ENCODE measurements at places on chromosomes 6 and 20.

GRCh38 chr20:47455133-47456040, 46.3 kb upstream of the NCOA3 start:
- no peak for DNase-seq

DNA sequence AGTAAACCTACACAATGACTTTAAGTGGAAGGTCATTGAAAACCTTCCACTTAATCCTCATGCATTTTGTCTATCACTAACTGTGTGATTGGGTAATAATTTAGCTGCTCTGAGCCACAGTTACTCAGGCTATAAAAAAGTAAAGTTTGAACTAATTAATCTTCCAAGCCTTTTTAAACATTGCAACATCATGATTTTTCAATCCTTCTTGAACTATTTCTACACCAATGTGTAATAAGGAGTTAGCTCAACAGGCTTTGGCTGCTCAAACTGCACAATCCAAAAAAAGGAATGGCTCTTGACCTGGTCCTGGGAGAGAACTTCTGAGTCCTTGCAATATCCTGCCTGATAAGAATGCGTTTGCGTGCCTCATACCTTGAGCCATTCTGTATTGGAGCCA, 34.8 kb upstream of the FILIP1 start:
- no peak for DNase-seq

DNA sequence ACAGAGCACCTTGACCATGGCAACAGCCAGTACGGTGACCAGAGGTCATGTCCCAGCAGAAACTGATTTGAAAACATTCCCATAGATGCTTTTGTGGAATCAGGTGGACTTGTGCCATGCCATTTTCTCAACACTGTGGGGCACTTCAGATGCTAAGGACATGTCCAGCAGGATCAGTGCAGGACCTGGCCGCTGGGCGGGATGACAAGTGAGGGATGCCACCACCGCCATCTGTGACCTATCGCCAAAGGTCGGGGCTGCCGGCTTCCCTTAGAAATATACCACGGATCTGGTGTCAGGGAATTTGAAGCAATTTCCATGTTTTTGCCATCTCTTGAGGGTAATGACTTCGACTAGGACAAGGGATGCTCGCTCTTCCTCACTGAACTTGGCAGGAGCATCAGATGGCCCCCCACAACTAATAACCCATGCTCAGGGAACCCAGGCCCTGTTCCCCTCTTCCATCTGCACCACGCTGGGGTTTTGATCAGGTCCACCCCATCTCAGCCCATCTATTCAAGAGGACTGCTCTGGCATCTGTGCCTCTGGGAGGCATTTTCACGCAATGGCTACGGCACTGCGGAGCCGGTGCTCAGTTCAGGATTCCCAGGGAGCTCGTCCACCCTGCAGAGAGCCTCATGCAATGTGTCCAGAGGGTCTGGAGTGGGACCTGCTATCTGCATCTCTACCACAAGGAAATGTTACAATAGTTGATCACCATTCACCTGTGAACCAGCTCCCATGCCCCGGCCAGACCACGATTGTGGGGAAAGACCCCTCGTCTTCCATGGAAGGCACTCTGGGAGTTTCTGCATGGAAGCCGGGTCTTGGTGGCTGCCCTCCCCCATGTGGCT, 302.6 kb downstream of the TAF4 start:
- no peak for DNase-seq

DNA sequence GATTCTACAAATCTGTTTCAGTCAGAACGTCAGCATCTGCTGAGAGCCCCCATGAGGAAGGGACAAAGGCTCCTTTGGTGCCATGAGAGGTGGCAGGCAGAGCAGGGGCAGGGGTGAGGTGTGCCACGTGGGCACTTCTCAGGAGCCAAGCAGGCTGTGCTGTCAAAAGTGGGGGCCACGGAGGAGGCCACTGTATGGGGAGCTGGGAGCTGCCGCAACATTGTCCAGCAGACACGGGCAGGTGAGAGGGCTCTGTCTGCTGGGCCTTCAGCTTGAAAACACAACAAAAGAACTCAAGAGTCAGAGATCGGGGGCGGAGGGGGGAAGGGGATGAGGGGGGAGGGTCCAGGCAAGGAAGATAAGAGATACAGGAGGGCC, 21.6 kb upstream of the FOXP4 start:
- no peak for DNase-seq

- no peak for DNase-seq
Observed at GRCh38 chr20:17758010-17758409, 58.2 kb downstream of the BANF2 start.

DNA sequence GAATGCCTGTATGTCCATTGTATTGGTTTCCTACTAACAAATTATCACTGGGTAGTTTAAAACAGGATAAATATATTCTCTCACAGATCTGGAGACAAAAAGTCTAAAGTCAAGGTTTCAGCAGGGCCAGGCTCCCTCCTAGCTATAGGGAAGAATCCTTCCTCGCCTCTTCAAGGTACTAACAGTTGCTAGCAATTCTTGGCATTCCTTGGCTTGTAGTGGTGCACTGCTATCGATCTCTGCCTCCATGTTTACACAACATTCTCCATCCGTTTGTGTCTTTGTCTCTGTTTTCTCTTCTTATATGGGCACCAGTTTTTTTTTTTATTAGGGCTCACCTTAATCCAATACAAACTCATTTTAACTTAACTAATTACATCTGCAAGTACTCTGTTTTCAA, 48.9 kb downstream of the OR2B6 start:
- DNase-seq, result no peak

Data from foreskin melanocyte (primary cell).